NCI-H1105 (cell line): ENCODE measurements at places on chromosomes 13 and 19.

DNA sequence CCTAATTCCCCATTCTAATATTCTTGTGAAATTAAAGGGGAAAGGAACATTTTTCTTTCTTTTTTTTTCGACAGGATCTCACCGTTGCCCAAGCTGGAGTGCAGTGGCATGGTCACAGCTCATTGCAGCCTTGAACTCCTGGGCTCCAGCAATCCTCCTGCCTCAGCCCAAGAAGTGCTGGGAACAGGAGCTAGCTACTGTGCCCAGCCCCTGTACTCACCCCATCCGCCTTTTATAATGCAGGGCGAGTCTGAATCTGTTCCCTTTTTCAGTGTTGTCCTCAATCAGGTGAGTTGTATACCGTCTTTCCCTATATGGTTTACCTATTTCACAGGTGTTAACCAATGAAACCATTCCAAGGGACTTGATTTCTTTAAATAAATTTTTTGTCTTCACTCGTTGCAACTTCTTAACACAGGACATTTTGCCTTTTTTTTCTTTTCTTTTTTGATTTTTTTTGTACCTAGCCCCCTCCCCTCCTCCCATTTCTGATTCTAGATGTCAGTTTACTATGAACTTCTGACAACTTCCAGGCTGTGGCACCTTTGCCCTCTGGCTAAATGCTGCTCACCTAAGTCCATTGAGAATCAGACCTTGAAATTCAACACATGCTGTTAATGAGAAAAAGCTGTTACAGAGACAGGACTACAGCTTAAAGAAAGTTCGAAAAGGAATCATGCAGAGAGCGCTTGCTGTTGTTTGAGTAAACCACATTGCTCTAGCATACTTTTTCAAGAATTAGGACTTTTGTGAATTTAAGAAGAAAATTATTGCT is 562.1 kb upstream of the KLF12 start:
- no peak for DNase-seq

GRCh38 chr19:50051964-50052363 is 26.2 kb downstream of the ZNF473 start:
- DNase-seq, result no peak

- DNase-seq, result no peak
Observed at GRCh38 chr19:51689751-51690453, 3.2 kb upstream of the SPACA6 start.

DNA sequence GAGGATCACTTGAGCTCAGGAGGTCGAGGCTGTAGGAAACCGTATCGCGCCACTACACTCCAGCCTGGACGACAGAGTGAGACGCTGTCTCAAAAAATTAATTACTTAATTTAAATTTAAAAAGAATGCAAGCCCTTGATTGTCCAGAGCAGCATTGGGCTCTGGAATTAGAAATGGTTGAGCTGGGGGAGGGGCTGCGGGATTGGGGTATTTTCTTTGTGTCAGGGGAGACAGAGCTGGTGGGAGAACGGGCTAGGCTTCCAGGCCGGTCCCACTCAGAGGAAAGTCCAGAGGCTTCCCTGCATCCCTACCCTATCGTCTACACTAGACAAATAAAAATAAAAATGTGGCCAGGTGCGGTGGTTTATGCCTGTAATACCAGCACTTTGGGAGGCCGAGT is 2.2 kb upstream of the RAB3A start:
- no peak for DNase-seq

DNA sequence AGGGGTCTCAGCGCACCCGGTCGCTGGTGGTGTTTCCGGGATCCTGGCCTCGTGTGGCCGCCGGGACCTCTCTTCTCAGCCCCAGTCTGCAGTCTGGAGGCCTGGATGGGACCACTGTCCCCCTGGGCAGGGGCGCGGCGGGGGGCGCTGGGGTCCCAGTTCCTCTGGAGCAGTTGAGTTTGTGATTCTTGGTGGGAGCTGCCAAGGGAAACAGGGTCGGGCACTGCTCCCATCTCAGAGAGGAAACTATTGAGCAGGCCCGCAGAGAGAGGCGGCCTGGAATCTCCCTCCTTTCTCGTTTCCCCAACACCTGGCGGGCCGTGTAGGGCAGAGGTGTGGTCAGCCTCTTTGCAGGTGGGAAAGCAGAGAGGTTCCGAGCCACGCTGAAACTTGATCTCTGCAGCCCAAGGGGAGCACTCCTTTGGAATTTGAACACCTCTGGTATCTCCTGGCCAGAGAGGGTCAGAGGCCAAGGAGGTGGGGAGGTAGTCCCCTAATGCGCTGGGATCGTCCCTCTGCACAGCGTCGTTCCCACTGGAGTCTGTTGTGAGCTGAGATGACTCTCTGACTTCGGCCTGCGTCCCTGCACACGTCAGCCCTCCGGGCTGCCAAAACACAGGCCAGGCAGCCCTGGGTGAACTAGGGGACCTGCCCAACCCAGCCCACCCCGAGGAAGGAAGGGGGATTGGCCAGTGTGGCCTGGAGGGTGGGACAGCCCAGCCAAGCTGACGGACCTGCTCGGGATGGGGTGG is 741 bp downstream of the PLEKHF1 start:
- no peak for DNase-seq

DNA sequence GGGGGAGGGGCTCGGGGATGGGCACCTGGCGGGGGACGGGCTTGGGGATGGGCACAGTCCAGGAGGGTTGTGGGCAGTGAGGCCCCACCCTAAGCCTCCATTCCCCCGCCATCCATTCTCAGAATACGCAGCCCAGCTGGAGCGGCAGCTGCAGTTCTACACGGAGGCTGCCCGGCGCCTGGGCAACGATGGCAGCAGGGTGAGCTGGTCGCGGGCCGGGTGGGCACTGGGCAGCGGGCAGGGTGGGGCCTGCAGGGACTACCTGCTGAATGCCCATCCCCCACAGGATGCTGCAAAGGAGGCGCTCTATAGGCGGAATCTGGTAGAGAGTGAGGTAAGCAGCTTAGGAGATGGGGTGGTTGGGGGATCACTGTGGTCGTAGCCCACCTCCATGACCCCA is 8.3 kb downstream of the PODNL1 start:
- no peak for DNase-seq

- DNase-seq, result no peak
Observed at GRCh38 chr13:70666883-70667556, 558.8 kb upstream of the KLHL1 start.

DNA sequence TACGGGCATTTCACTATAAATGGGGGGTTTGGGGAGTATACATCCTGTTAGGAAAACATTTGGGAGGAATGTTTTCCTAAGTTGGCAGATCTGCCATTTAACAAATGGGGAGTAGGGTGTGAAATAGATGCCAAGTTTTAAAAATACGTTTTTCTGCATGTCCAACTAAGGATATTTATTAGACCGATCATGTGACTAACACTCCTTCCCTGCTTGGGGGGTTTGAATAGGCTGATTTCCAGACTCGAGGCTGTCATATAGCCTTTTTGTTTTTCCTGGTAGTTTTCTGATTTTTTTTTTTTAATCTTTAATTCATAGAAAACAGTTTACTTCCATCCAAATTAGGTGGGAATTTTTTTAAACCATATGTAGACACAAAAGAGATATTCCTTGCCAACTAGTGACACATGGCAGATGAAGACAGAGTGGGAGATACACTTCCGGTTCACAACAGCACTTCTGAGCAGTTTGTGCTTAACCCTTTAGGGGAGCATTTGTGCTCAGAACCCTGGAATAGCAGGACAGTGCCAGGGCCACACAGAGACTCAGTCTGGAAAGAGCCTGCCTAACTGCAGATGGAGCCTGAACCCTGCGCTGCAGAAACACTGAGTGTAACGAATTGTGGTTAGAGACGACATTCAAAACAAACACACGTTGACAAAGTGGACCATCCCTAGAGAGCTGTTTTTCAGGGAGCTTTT is 5.6 kb upstream of the GATAD2A start:
- DNase-seq, result no peak

GRCh38 chr13:98327371-98328270 is 150.6 kb upstream of the RNF113B start:
- DNase-seq, result no peak

DNA sequence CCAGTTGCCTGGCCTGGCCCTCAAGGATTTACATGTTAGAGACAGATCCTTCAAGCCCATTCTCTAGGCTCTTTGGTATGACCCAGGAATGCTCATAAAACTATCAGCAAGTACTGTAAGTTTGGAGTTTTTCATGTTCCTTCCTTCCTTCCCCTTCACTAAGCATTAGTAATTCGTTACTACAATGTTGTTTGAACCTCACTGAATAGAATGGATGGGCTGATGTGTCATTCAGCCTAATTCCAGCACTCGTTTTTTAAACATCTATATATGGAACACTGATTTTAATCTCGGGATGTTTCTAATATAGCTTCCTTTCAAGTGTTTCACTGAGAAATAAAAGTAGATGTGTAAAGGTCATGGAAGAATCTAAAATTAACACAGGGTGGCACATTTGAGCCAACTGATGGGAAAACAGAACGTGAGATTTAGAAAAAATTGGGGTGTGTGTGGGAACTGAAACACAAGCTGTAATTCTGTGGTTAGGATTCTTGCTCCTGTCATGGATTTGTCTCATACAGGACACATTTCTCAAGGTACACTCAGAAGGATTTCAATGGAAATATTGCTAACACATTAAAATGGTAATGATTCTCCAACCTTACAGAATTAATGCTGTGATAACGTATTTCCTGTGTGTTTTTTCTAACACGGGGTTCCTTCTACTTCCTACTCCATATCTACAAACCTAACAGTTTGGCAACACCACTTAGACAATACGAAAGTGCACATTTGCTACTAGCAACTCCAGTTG is 93.4 kb downstream of the FLT1 start:
- DNase-seq, result no peak
